ENCODE measurements at places on chromosomes 3 and 15.

DNA sequence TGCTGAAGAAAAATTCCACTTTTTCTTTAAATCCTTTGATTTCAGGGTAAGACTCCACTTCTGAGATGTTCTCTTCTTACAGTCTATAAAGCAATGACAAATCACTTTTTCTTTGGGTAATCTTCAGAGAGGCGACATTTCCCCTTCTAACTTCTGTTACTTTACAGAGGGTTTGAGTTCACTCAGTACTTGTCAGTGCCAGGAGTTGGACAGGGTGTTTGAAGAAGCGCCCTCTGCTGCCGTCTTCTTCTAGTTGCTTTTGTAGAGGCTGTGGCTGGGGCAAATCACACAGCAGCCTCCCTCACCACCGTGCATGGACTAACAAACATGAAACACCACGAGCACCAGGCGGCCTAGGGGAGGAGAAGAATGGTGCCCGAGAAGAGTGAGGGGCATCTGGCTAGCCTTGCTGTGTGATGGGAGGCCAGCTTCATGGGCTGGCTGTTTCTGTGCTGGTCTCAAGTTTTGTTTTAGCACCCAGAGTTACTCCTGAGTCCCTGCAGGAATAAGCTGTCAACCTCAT is at the start of gene CD80:
Gene CD80, minus strand, starts transcription at position 174 of the 523 bp plus-strand sequence. CDS start 1,886 bp downstream, outside the sequence.
- peak; percentile 64 for DNase-seq

GRCh38 chr3:52406231-52406661 is 38.7 kb downstream of the SEMA3G start:
- DNase-seq, result no peak

- DNase-seq, result peak; percentile 99
Observed at GRCh38 chr3:23945913-23946687, 1.0 kb downstream of the NR1D2 start.

GRCh38 chr3:41975416-41976103 is 13.7 kb upstream of the ULK4 start:
- DNase-seq, result no peak

DNA sequence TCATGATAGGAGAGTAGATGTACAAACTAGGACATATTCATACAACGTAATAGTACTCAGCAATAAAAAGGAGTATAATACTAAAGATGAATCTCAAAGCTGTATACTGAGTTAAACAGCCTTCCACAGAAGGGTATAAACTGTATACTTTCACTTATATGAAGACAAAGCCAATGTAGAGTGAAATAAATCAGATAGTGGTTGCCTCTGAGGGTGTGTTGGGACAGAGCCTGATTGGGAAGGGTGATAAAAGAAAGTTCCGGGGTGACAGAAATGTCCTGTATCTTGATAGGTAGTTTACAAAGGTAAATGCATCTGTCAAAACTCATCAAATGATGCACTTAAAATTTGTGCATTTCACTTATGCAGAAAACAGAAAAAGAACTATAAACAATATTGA is 122.5 kb downstream of the ADAM10 start:
- no peak for DNase-seq

DNA sequence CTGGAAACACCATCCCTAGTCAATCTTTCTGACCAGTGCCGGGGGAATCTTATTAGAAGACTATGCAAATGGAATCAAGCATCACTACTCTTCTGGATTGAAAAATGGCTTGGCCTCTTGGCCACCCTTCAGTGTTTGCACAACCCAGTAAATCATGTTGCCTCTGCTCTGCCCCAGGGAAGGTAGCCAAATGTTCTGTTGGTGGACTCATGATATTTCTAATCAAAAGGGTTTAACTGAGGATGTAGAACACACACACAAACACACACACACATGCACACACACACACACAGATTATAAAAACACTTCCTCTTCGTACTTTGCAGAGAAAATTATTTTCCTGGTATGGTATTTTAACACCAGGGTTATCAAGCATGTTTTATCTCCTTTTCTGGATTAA is 7.9 kb downstream of the RBP2 start:
- no peak for DNase-seq

- DNase-seq, result no peak
Observed at GRCh38 chr15:69194854-69195253, 34.4 kb downstream of the GLCE start.

- DNase-seq, result no peak
Observed at GRCh38 chr15:67156426-67156825, 91.0 kb downstream of the SMAD3 start.

DNA sequence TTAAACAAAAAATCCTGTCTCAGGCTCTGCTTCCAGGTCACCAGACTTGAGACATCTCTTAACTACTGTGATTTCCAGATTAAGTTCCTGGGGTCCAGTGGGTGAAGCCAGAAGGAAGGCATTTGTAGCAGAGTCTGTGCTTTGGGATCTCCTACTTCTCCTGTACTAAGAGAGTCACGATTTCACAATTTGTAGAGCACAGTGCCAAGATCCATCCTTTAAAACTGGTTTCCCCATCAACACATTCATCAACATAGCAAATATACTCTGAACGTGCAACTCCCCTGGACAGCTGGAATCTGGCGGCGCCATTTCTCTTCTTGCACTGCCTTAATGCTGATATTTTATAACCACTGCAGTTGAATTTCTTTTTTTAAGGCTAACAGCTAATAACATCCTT is 33.2 kb downstream of the CDCP1 start:
- no peak for DNase-seq

- no peak for DNase-seq
Observed at GRCh38 chr15:98939311-98940080, 68.1 kb downstream of the PGPEP1L start.

DNA sequence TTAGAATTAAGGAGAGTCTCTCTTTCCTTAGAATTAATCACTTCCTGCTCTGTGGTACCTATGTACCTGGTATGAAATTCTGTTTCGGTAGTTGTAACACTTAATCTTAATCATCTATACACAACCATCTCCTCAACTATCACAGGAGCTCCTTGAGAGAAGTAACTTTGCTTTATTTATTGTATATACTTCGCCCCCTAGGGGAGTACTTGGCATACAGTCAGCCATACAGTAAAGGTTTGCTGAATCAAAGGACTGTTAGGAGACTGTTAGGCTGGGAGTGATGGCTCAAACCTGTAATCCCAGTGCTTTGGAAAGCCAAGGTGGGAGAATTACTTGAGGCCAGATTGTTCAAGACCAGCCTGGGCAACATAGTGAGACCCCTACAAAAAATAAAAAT is 44.7 kb downstream of the RORA start:
- DNase-seq, result no peak

DNA sequence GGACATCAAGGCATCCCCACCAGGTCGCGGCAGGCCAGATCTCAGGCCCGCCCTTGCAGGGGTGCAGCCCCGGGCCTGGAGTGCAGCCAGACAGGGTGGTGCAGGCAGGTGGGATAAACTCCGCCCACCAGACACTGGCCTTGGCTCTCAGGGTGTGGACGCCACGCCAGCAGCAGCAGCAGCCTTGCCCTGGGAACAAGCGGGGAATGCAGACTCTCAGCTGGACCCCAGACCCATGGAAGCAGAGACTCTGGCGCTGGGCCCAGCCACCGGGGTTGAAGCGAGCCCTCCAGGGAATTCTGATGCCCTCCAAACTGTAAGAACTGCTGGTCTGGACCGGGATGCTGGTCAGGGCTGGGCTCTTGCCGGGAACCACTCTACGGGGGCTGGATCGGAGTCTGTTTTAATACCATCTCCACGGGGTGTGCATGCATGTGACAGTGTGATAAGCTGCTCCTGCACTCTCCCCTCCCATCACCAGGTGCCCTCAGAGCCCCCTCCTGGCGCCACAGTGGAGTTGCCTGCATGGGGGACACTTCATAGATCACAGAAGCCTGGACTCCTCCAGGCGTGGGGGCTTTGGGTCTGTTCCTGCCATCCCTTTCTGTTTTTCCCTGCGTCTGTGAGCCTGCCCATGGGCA is 142.7 kb downstream of the NSMCE3 start:
- no peak for DNase-seq

- DNase-seq, result no peak
Observed at GRCh38 chr15:85541744-85542143, 161.3 kb downstream of the AKAP13 start.

DNA sequence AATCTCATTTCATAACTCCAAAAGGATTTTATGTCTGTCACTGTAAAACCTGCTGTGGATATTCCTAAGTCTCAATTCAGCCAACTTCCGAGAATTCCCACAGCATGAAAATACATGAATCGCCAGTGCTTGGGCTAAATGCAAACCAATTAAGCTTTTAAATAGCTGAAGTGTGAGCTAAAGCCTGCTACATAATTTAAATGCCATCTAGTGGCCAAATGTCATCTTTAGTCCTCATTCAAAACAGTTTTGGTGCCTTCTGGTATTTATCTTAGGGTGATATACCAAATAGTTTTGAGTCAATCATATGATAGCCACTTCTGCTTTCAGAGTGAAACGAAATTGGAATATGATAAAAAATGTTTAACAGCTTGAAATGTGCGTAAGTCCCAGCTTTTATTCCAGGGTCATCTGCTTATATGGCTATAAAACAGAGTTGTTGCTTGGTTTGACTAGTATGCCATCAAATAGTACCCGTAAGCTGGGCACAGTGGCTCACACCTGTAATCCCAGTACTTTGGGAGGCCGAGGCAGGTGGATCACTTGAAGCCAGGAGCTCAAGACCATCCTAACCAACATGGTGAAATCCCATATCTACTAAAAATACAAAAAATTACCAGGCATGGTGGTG is 41.8 kb upstream of the CCNL1 start:
- no peak for DNase-seq

- DNase-seq, result peak; percentile 37
Observed at GRCh38 chr15:100340721-100341238, 995 bp downstream of the ADAMTS17 start.

DNA sequence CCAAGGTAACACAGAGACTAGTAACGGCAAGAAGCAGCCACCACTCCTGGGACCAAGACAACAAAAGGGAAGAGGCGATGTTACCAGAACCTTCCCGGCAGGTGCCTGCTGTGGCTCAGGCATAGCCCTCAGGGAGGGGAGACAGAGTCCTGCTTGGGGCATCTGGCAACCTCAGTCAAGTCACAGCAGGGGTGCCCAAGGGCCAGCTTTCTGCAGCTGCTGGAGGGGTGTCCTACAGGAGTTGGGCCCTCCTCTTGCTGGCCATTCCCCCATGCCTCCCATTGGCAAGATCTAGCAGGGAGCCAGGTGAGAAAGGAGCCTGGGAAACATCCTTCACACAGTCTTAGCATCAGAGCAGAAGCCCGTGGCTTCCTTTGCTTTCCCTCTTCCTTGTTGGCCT is 197.3 kb upstream of the IL12A start:
- DNase-seq, result no peak

GRCh38 chr3:12620305-12620704 is 43.6 kb downstream of the RAF1 start:
- no peak for DNase-seq

GRCh38 chr3:43769097-43769884 is 78.6 kb downstream of the ABHD5 start:
- peak; percentile 86 for DNase-seq

DNA sequence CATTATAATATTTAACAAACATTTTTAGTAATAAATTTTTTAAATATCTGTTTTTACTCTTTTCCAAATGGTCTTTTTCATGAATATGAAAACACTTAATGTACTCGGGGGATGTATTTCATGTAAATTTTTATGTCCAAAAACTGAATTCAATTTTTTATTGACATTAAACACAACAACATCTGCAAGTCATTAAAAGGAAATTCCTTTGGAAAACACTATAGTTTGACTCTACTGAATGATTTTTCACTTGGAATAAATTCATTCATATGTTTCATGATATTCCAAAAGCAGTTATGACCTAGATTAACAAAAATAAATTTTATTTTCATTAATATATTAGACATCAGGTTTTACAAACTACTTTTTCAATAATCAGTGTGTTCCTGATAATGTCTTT is 239.8 kb upstream of the AGTR1 start:
- no peak for DNase-seq

- no peak for DNase-seq
Observed at GRCh38 chr3:136862617-136863322, 762 bp downstream of the NCK1 start.

DNA sequence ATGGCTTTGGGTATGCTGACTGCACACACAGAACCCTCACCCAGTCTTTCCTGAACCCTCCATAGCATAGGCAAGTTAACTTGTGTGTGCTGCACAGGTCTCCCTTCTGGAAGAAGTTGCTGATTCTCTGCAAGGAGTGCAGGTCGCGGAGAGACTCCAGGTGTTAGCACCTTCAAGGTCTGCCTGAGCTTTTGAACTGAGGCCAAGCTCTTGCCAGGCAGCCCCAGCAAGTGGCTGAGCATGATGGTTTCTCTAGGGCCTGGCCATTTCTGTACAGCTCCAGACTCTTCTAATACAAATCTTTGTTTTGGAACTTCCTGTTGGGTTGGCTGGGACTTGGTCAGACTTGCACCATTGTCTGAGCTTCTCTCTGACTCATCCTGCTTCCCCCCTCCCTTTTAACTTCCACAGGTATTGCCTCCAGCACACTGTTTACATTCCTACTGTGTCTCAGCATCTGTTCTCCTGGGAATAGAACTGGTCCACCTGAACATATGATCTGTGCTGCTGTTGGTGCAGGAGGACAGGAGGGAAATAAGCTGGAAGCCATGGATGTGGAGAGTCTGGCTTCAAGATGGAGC is 53.3 kb downstream of the KY start:
- DNase-seq, result no peak

DNA sequence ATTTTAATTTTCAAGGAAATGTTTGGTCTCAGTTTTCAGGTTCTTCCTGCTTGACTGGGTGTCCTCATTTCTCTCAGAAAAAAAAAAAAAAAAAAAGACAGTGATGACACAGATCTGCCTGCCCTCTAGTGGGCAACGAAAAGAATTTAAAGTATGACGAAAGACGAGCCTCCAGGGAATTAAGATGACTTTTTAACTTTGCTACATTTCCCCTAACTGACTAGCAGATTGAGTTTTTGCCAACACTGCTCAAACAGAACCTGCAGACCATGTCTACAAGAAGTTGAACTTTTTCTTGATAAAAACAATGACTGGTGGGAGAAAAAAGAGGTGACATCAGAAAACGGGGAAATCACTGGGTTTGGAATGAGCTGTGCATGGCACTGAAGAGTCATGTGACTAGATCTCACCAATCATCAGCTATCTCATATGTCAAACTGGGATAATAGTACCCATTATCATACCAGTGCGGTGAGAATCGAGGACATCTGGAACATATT is 40.8 kb downstream of the EOMES start:
- DNase-seq, result no peak

- DNase-seq, result no peak
Observed at GRCh38 chr3:185713015-185713414, 111.8 kb downstream of the IGF2BP2 start.

DNA sequence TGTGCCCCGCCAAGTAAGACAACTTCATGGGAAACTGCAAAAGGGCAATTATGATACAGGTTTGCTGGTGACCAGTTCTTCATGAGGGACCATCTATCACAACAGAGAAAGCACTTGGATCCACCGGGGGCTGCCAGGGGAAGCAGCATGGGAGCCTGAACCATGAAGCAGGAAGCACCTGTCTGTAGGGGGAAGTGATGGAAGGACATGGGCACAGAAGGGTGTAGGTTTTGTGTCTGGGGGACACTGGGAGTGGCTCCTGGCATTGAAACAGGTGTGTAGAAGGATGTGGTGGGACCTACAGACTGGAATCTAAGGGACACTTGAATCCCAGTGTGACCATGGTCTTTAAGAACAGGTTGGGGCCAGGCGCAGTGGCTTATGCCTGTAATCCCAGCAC is 22.6 kb downstream of the MKRN2 start:
- DNase-seq, result no peak

- DNase-seq, result no peak
Observed at GRCh38 chr3:107969994-107970819, 120.6 kb downstream of the CD47 start.

All from activated T-cell treated with anti-CD3 and anti-CD28 coated beads, Interleukin-2, amount 50 U/mL, for 24 hours (primary cell).